Esophagus muscularis mucosa (tissue), 4 donors: ENCODE measurements at places on chromosomes 13 and 19. TPM values are rescaled to one million over a fixed set of nuclear protein-coding genes. Genes with fewer than 3 reads are reported as not detected.

Gene FRY
- total RNA-seq = 148 TPM

Gene CBLC
- not detected for total RNA-seq

Gene GRK1
- total RNA-seq = not detected

Gene RASIP1
- 27.7 TPM for total RNA-seq

DNA sequence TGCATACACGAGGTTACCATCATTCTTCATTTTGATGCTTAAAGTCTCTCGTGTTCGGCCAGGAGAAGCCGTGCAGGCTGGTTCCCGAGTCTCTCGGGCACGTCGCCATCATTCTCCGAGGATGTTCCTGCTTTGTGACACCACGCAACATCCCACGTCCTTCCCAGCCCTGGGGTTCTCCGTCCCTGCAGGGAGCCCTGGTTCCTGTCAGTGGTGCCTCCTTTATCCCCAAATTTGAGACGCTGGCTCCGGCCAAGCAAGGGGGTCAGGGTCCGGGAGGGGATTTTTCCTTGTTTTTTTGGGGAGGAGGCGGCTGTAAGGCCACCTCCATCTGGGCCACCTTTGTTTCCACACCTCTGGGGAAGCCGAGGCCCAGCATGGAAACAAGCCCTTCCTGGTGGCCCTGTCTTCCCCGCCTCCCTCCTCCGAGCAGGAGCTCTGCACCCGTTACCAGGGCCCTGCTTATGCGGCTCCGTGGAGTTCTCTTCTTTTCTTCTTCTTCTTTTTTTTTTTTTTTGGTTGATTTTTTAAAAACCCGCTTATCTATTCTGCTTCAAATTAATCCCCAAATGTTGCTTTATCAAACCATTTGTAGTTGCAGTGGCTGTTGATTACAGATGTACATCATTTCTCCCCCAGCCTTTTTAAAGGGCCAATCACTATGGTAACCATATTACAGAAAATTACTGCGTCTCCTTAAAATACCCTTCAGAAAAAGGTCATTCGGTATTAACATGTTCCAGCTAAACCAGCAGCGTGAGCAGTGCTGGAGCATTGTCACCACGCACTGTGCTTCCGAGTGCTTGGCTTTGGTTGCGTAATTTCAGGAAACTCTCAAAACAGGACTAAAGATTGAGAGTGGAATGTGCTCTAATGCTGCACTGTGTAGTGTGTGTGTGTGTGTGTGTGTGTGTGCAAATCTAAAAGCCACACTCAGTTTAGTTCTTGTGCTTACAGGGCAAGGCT lies 50.4 kb downstream of the TEX29 start:
- H3K4me3 ChIP-seq = no peak overlapping the region
- no peaks in the 10 kb centered on the region for H3K4me1 ChIP-seq
- no peaks in the 10 kb centered on the region for H3K36me3 ChIP-seq
- H3K27me3 ChIP-seq = no peaks in the 10 kb centered on the region
- no peak overlapping the region for H3K27ac ChIP-seq

DNA sequence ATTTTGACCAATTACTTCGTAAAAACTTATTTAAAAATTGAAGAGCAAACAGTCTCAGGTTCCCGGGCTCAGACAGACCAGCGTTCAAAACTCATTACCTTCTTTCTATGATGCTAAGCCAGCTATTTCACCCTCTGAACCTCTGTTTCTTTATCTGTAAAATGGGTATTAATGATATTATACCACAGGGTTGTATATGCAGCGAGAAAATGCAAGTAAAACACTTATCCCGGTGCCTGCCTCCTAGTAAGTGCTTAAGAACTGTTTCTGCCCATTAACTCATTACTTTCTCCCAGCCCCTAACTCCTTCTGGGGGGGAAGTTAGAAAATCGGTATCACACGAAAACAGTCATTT lies 410 bp upstream of the PAK4 start:
- peak overlapping the region; percentile 90 for H3K4me3 ChIP-seq
- peaks cover 63% of the 10 kb centered on the region for H3K4me1 ChIP-seq
- no peaks in the 10 kb centered on the region for H3K36me3 ChIP-seq
- no peak for DNase-seq
- H3K27me3 ChIP-seq = no peaks in the 10 kb centered on the region

- no peak overlapping the region for H3K4me3 ChIP-seq
- no peak for DNase-seq
- no peaks in the 10 kb centered on the region for H3K27me3 ChIP-seq
- no peak overlapping the region for H3K27ac ChIP-seq
- H3K36me3 ChIP-seq = no peaks in the 10 kb centered on the region
These were observed 155.1 kb downstream of the DCLK1 start for GRCh38 chr13:35976126-35976525.

GRCh38 chr13:71773531-71773930 lies 93.5 kb downstream of the DACH1 start:
- H3K4me1 ChIP-seq = peaks cover 4% of the 10 kb centered on the region
- no peak overlapping the region for H3K27ac ChIP-seq
- no peaks in the 10 kb centered on the region for H3K27me3 ChIP-seq
- no peak for DNase-seq

- peak overlapping the region; percentile 94 for H3K27ac ChIP-seq
- H3K4me3 ChIP-seq = peak overlapping the region; percentile 88
- no peak for DNase-seq
- H3K36me3 ChIP-seq = peaks cover 18% of the 10 kb centered on the region
- peaks cover 59% of the 10 kb centered on the region for H3K4me1 ChIP-seq
These were observed 754 bp upstream of the CHERP start for GRCh38 chr19:16542910-16543472.

DNA sequence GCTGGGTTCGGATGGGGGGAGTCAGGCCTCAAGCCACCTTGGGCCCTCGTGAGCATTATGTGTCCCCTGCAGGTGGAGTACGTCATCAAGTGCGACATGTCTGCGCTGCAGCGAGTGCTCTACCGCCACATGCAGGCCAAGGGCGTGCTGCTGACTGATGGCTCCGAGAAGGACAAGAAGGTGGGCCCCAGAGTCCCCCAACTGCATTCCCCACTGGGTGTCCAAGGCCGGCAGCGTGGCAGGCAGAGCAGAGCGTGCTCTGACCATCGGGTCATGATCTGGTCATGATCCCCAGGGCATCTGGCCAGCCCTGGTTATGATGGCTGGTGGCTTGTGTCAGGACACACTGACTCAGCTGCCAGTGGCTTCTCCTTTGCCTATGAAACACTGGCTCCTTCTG lies 63.4 kb downstream of the SMARCA4 start:
- H3K36me3 ChIP-seq = peaks cover 81% of the 10 kb centered on the region
- H3K4me1 ChIP-seq = no peaks in the 10 kb centered on the region
- no peak overlapping the region for H3K27ac ChIP-seq

DNA sequence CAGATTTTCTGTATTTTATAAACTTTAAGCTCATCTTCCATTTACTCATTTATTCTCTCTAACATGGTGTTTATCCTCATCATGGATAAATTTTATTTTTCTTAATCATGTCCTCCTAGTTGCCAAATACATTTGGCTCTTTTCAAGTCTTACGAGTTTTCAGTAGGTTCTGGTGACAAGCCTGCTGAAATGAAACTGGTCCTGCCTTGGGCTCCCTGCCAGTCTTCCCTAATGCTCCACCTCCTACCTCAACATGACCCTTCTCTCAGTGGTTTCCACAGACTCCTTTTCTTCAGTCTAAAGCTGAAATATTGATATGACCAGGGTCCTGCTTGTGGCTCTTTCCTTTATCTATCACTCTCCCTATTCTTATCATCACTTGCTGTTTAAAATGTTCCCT lies 81.2 kb downstream of the TRPC4 start:
- DNase-seq = no peak
- no peaks in the 10 kb centered on the region for H3K4me1 ChIP-seq
- H3K27ac ChIP-seq = no peak overlapping the region
- H3K27me3 ChIP-seq = no peaks in the 10 kb centered on the region
- no peaks in the 10 kb centered on the region for H3K36me3 ChIP-seq
- H3K4me3 ChIP-seq = no peak overlapping the region

GRCh38 chr19:52963247-52963618 lies 552 bp upstream of the ZNF816 start:
- peak overlapping the region; percentile 78 for H3K27ac ChIP-seq
- H3K4me3 ChIP-seq = peak overlapping the region; percentile 67
- no peak for DNase-seq

GRCh38 chr19:19319732-19320360 lies 463 bp downstream of the SUGP1 start:
- peak overlapping the region; percentile 95 for H3K4me3 ChIP-seq
- H3K27ac ChIP-seq = peak overlapping the region; percentile 86
- no peaks in the 10 kb centered on the region for H3K27me3 ChIP-seq
- H3K36me3 ChIP-seq = peaks cover 39% of the 10 kb centered on the region
- DNase-seq = no peak

GRCh38 chr13:113061271-113061625 lies 44.3 kb upstream of the F7 start:
- no peaks in the 10 kb centered on the region for H3K27me3 ChIP-seq
- no peaks in the 10 kb centered on the region for H3K36me3 ChIP-seq
- H3K4me1 ChIP-seq = no peaks in the 10 kb centered on the region
- H3K27ac ChIP-seq = no peak overlapping the region
- no peak overlapping the region for H3K4me3 ChIP-seq

- no peak for DNase-seq
- peaks cover 7% of the 10 kb centered on the region for H3K4me1 ChIP-seq
- no peak overlapping the region for H3K27ac ChIP-seq
- no peaks in the 10 kb centered on the region for H3K36me3 ChIP-seq
- peak overlapping the region; percentile 33 for H3K4me3 ChIP-seq
- H3K27me3 ChIP-seq = no peaks in the 10 kb centered on the region
These were observed 755 bp downstream of the SERTM1 start for GRCh38 chr13:36674337-36675212.

DNA sequence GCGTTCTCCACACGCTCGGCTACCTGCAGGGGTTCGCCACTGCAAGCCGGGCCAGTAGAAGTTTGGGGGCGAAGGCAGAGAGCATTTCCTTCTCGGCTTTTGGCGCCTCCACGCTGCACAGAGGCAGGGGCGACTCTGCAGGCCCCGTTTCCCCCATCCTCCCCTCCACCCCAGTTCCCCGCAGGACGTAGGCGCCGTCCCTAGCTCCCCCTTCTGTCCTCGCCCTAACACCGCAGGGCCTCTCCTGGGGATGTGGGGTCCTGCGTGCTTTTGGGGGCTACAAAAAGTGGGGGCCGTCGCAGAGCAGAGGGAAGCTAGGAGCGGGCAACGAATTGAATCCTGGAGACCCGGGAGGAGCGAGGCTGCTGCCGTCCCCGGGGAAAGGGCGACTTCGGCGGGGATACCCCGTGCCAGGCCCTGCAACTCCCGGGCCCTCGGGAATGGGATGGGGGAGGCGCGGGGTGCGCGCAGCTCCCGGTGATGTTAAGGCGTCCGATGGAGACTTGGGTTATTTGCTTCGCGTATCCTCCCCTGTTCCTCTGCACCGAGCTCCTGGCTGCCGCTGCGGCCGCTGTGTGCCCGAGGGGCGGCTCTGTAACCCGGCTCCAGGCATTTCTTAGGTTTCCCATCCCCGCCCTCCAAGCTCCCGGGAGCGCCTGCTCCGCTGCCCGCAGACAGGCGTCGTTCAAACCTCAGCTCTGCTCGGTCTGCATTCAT lies 255.9 kb upstream of the SOX21 start:
- peak overlapping the region; percentile 45 for H3K4me3 ChIP-seq
- DNase-seq = no peak
- H3K4me1 ChIP-seq = peaks cover 16% of the 10 kb centered on the region
- H3K36me3 ChIP-seq = no peaks in the 10 kb centered on the region
- H3K27ac ChIP-seq = no peak overlapping the region
- peaks cover 16% of the 10 kb centered on the region for H3K27me3 ChIP-seq

- no peak for DNase-seq
- H3K27me3 ChIP-seq = no peaks in the 10 kb centered on the region
- H3K27ac ChIP-seq = peak overlapping the region; percentile 95
- peaks cover 77% of the 10 kb centered on the region for H3K36me3 ChIP-seq
- peak overlapping the region; percentile 26 for H3K4me3 ChIP-seq
These were observed 18.0 kb downstream of the PAF1 start for GRCh38 chr19:39372941-39373340.

- peaks cover 6% of the 10 kb centered on the region for H3K4me1 ChIP-seq
- H3K27me3 ChIP-seq = no peaks in the 10 kb centered on the region
- no peak overlapping the region for H3K27ac ChIP-seq
- no peak for DNase-seq
- H3K4me3 ChIP-seq = no peak overlapping the region
- H3K36me3 ChIP-seq = no peaks in the 10 kb centered on the region
These were observed 23.7 kb downstream of the SLC6A16 start for GRCh38 chr19:49301165-49301865.
